ENCODE measurements at places on chromosomes 5 and 9. TPM values are rescaled to one million over a fixed set of nuclear protein-coding genes. Genes with fewer than 3 reads are reported as not detected.

DNA sequence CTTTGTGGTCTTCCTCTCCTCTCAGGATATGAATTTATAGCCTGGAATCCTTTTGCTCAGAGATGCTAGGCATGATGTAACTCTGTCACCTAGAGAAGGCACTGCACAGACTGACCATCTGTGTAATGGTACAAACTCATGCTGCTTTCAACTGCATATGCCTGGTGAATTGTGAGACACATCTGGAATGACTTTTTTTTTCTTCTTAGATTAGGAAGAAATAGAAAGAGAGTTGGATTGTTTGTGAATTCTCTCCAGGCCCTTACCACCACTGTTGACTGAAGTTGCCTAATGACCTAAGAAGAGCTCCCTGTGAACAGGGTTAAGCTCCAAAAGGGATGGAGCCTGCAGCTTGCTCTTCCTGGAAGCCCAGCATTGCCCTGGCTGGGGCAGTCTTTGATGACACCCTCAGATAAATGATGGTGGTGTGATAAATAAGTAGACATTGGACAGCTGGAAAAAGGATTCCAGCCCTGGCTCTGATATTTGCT, 47.8 kb upstream of the TRIM32 start:
- H3K27me3 ChIP-seq, result no peaks in the 10 kb centered on the region
- no peak overlapping the region for H3K4me3 ChIP-seq
- no peak overlapping the region for H3K27ac ChIP-seq
- DNase-seq, result no peak

GRCh38 chr9:14710804-14711203, 11.7 kb downstream of the CER1 start:
- no peak for DNase-seq
- no peak overlapping the region for H3K27ac ChIP-seq
- H3K4me1 ChIP-seq, result no peaks in the 10 kb centered on the region
- H3K27me3 ChIP-seq, result peaks cover 19% of the 10 kb centered on the region
- no peaks in the 10 kb centered on the region for H3K36me3 ChIP-seq

- H3K27ac ChIP-seq, result no peak overlapping the region
- no peaks in the 10 kb centered on the region for H3K27me3 ChIP-seq
- no peak for DNase-seq
- no peak overlapping the region for H3K4me3 ChIP-seq
- no peaks in the 10 kb centered on the region for H3K36me3 ChIP-seq
Observed at GRCh38 chr5:68354315-68354714, 138.8 kb downstream of the PIK3R1 start.

GRCh38 chr9:124665391-124666058, 105.6 kb downstream of the NR6A1 start:
- no peak overlapping the region for H3K4me3 ChIP-seq
- no peak overlapping the region for H3K27ac ChIP-seq
- H3K36me3 ChIP-seq, result no peaks in the 10 kb centered on the region
- H3K4me1 ChIP-seq, result peaks cover 4% of the 10 kb centered on the region

DNA sequence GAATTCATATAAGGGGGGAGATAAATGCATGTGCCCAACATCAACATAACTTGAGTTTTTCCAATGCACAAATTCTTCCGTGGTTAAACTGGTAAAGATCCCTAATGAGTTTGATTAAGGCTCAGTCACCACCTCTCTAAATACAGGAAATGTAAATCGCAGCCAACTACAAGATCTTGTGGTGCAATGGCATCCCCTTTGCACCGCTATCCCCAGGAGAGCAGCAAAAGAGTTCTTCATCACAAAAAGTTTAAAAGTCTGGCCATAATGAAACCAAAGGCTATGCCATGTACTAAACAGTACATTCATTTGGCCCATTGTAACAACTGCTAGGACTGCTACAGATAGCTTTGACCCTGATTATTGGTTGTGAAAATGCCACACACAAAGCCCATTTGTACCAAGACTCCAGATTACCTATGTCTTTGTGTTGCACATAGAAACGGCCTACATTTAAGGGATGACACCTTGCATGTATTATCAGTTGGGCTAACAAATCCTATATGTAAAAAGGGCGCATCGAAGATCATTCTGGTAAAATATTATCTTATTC, 44.5 kb downstream of the ZNF608 start:
- no peaks in the 10 kb centered on the region for H3K27me3 ChIP-seq
- no peak overlapping the region for H3K4me3 ChIP-seq
- H3K4me1 ChIP-seq, result no peaks in the 10 kb centered on the region
- H3K27ac ChIP-seq, result no peak overlapping the region
- no peak for DNase-seq

DNA sequence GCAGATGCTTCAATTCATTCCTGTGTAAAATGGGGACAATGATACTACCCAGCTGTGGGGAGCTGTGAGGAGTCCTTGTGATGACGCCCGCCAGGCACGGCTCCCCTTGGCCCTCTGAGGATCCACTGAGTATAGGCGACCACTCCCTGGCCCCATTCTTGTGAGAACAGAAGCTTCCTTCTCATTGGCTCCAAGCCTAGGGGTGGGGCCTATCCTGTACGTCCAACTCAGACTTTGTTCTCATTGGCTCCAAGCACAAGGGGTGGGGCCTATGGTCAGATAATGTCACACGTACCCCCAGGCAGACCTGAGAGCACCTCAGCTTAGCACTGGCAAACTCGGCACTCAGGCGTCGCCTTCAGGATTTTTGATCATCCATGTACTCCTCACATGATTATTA, 232.9 kb upstream of the MVB12B start:
- H3K4me3 ChIP-seq, result no peak overlapping the region
- peaks cover 3% of the 10 kb centered on the region for H3K27me3 ChIP-seq
- DNase-seq, result no peak
- no peak overlapping the region for H3K27ac ChIP-seq

GRCh38 chr9:85859765-85860164, 81.2 kb upstream of the NAA35 start:
- no peak for DNase-seq
- H3K4me3 ChIP-seq, result no peak overlapping the region
- peaks cover 20% of the 10 kb centered on the region for H3K36me3 ChIP-seq
- H3K27me3 ChIP-seq, result no peaks in the 10 kb centered on the region

GRCh38 chr5:72256536-72256935, 63.5 kb downstream of the MRPS27 start:
- H3K27ac ChIP-seq, result no peak overlapping the region
- H3K27me3 ChIP-seq, result no peaks in the 10 kb centered on the region
- DNase-seq, result no peak
- peaks cover 20% of the 10 kb centered on the region for H3K36me3 ChIP-seq

DNA sequence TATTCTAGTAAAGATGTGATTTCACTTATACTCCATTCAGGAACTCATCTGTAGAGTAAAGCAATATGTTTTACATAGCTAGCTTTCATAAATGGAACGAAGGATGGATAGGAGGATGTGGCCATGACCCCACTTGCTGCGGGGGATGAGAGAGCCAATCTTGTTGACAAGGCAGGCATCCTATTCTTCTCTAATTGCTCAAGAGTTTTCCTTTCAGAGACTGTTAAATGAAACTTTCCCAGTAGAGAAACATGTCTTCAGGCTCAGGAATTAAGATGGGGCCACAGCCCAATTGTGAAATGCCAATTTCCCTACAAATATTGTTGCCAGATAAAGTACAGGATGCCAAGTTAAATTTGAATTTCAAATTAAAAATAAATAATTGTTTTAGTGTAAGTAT, 196.2 kb upstream of the TUT7 start:
- H3K4me3 ChIP-seq, result no peak overlapping the region
- H3K36me3 ChIP-seq, result no peaks in the 10 kb centered on the region
- peaks cover 26% of the 10 kb centered on the region for H3K27me3 ChIP-seq
- H3K4me1 ChIP-seq, result no peaks in the 10 kb centered on the region

DNA sequence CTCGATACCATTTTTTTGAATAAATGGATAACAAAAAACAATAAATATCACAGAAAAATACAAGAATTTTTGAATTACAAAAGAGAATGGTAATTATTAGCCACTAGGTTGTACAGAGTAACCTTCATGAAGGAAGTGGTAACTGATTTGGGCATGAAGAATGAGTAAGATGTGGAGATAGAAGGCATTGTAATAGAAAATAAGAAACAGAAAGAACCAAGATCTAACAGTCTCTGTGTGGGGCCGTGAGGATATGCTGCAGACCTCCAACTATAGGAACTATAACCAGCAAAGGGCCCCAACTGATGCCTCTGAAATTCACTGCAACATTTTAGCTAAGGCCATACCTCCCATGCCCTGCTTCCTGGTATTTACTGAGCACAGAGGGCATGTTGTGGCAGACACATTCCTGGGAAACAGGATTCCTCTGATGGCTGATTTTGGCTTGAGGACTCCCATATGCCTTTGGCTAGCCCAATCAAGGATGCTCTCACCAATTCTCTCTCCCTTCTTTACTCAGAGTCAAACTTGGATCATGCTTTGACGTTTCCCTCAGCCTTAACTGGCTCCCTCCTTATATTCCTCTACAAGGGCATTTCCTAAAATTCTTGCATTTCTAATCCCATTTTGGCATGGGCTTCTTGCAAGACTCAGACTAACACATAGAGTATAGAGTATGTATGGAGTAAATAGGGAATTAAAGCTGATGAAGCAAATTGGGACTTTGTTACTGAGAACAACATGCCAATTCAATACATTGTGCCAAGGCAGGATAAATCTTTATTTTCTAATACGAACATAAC, 208.9 kb downstream of the PDE4D start:
- no peak overlapping the region for H3K4me3 ChIP-seq
- H3K27me3 ChIP-seq, result no peaks in the 10 kb centered on the region
- no peaks in the 10 kb centered on the region for H3K36me3 ChIP-seq
- no peaks in the 10 kb centered on the region for H3K4me1 ChIP-seq

DNA sequence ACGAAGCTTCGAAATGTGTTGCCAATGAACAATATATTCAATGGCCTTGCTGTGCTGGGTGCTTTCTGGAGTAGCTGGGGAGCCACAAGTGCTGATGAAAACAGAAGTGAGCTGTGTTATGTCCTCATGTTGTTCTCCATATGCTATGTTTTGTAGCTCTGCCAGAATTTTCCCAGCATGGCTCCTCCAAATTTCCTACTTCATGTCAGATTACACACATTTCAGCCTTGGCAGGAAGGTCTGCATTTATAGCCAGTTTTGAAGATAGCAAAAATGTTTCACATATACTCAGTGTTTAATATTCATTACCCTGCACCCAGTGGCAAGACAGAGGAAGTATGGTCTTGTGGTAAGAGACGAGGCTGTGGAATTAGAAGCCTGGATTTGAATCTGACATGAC, 22.6 kb upstream of the NMUR2 start:
- no peak overlapping the region for H3K27ac ChIP-seq
- no peaks in the 10 kb centered on the region for H3K27me3 ChIP-seq
- no peak for DNase-seq
- no peaks in the 10 kb centered on the region for H3K4me1 ChIP-seq
- H3K36me3 ChIP-seq, result no peaks in the 10 kb centered on the region

SLC36A2 gene
- not detected for total RNA-seq

NR5A1 gene
- total RNA-seq, result not detected

HACD4 gene
- total RNA-seq, result 11.5 TPM

C9orf152 gene
- total RNA-seq, result not detected
